Activated naive CD4-positive, alpha-beta T cell (primary cell): ENCODE measurements at places on chromosomes 1 and 21.

DNA sequence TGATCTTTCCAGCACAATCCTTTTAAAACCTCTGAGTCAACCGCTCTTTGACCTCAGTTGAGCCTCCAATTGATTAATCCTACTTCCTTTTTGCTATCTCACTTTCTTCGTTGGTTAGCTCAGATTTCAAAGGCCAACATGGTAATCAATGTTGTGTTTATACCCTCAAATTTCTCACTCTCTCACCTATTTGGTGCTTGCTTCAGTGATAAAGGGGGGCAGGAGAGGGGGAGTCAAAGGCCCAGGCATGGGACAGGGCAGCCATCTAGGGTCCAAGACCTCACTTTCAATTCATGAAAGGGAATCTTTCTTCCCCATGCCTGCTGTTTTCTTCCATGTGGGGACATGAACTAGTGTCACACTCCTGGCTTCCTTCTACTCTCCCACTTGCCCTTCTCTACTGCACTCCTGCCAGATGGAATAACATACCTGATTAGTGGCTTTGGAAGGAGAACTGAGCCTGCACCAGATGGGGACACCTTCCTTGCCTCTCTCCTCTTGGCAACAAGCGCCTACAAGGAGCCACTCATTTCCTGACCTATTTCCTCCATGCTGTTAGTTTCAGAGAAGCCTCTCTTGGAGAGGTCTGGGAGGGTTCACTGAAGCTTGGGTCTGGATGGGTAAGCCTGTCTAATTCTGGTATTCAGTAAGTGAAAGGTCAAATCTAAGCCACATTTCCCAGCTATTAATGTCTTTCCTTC, 73.3 kb upstream of the ARHGAP29 start:
- no peak for DNase-seq

- no peak for DNase-seq
Measured at GRCh38 chr1:207581496-207582153, 63.3 kb upstream of the CR1L start.

GRCh38 chr1:29703596-29704370, 467.5 kb downstream of the PTPRU start:
- DNase-seq, result no peak

GRCh38 chr1:31866450-31867032, 50.7 kb upstream of the SPOCD1 start:
- no peak for DNase-seq

- no peak for DNase-seq
Measured at GRCh38 chr1:209354111-209354839, 229.2 kb upstream of the CAMK1G start.

DNA sequence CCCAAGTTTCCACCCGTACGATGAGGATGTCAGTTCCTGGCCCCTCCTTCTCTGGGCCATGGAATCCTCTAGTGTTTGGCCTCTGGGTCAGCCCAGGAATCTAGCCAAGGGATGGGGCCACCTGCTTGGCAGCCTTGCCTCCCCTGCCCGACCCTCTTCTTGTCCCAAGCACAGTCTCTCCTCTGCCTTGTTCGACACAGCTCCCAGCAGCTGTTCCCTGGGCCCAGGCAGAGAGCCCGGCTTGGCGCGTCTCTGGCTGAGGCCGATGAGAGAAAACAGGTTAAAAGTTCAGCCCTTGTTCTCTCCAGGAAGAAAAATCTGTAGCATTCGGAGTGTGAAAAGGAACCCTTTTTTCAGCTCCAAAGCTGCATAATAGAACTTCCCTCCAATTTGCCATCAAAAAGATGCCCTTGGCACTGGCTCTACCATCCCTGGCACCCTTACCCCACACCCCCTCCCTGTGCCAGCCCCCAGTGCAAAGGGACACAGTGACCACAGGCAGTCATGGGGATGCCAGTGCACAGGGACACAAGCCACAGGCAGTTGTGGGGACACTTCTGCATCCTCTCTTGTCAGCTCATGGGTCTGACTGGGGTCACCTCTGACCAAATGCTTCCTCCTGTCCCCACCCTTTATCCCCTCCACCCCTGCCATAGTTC, 68.4 kb downstream of the EPHB2 start:
- no peak for DNase-seq

GRCh38 chr21:17901458-17902079, 82.4 kb upstream of the C21orf91 start:
- DNase-seq, result no peak

DNA sequence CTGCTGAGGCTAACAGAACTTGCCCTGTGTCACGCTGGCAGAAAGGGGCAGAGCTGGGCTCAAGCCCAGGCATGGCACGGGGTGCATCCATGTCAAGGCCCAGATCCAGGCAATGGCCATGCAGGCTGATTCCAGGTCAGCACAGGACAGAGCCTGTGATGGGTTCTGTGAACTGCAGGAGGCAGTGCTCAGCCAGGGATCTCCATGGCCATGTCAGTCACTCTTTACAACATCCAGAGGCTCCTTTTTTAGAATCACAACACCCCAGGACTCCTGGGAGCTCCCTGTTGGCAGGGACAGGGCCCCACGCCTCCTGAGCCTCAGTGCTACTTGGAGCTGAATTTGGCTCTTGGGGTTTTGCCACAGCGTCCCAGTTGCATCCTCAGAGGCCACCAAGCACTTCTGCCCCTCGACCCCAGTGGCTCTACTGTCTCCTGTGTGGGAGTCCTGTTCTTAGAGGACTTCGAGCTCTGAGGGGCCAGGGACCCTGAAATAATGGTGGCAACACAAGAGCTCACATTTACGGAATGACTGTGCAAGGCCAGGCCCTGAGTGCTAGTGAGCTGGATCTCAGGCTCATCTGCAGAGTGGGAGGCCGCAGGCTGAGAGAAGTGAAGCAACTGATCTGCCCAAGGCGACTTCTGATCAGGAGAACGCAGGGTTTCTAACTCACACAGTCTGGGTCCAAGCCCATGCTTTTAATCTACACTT, 211.5 kb downstream of the TRABD2B start:
- DNase-seq, result no peak

DNA sequence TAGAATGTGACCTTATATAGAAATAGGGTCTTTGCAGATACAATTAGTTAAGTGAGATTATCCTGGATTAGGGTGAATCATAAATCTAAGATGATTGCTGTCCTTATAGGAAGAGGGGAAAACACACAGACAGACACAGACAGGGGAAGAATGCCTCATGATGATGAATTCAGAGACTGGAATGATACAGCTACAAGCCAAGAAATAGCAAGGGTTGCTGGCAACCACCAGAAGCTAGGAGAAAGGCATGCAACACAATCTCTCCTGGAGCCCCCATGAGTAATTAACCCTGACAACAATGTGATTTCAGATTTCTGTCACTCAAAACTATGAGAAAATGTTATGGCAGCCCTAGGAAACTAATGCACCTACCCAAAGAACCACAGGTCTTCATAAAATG, 19.1 kb upstream of the PPIH start:
- no peak for DNase-seq

DNA sequence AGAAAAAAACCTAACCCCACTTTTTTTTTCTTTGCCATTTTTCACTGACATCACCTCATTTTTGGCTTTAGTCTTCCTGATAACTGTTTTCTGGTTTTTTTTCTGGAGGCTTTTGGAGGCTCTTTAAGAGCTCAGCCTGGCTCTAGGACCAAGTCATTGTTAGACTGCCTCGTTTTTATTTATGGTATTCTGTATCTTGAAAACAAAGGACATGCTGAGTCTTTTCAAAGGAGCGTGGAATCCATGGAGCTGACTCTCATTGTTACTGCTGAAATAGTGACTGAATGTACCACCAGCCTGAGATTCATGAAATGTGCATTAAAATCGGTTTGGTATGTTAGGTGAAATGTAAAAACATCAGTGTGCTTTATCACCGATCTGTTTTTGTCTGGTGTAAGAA, 28.0 kb downstream of the RASAL2 start:
- no peak for DNase-seq

- DNase-seq, result no peak
Measured at GRCh38 chr21:44353191-44353970, at the start of gene TRPM2. TRPM2 (plus strand) TSS chr21:44353621; CDS start chr21:44353701, 80 bp downstream.

DNA sequence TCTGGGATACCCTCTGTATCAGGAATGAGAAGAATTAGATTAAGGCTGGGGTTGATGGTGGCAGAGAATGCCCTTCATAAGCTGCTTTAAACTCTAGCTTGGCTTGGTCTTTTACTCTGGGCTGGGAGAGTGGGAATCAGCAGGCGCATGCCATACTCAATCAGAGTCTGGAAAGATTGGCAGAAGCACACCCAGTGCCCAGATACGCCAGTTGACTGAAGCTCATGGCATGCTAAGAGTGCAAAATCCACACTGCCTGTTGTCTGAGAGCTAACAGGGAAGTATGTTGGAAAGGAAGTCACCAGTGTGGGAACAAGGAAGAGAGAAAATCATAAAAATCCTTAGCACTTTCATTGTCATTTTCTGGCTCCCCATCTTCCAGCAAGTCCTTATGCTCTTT, 53.0 kb downstream of the HMCN1 start:
- no peak for DNase-seq

DNA sequence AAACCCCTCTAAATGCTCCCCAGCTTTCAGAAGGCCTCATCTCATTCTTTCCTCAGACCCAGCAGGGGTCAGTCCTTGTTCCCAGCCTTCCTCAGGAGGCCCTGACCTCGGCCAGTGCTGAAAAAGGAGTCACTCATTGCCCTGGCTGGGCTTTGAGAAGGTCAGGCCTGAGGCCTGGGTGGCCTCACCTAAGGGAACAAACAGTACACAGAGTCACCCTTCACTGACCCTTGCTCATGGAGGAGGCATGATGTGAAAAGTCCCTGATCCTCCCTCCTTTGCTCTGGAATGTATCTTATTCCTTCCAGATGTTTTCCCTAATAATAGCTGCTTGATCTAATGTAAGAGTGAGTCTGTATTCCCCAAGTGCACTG, 117.7 kb upstream of the SLC44A3 start:
- DNase-seq, result no peak

DNA sequence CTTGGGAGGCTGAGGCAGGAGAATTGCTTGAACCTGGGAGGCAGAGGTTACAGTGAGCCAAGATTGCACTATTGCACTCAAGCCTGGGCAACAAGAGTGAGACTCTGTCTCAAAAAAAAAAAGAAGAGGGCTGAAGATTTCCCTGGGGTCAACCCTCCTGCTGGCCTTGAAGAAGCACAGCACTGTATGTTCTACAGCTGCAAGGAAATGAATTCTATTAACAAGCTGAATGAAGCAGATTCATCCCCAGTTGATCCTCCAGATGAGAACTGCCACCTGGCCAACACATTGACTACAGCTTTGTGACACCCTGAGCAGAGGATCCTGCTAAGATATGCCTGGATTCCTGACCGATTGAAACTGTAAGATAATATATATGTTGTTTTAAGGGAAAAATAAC, 129.5 kb downstream of the ADSS2 start:
- DNase-seq, result no peak

DNA sequence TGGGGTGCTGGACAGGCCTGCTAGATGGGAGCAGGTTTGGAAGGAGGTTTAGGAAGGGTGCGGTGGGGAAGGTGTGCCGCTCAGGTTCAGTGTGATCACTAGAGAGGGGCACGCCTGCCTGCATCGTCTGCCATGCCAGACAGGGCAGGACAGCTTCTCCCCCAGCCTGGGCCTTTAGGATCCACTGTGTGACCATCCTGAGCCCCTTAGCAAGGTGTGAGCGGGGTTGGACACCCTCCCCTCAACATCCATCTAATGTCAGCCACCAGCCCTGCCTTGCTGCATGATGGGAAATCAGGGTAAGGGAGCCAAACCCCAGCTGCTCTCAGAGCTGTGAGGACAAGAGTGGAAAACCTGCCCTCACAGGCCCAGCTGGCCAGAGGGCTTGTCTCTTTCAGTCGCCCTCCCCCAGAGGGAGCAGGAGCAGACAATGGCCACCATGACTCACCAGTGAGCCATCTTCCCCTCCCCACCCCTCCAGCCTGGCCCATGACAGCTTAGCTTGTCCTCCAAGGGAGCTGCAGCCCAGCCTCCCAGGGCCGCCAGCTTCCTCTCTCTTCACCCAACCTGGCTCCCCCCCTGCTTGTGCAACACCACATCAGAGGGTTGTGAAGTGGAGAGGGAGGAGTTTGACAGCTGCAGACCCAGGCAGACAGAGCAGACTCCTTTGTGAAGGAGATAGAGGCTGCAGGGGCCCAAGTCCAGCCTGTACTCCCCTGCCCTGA, 37.0 kb downstream of the NUAK2 start:
- peak; percentile 83 for DNase-seq

GRCh38 chr1:171674431-171675405, 22.2 kb upstream of the MYOC start:
- no peak for DNase-seq

DNA sequence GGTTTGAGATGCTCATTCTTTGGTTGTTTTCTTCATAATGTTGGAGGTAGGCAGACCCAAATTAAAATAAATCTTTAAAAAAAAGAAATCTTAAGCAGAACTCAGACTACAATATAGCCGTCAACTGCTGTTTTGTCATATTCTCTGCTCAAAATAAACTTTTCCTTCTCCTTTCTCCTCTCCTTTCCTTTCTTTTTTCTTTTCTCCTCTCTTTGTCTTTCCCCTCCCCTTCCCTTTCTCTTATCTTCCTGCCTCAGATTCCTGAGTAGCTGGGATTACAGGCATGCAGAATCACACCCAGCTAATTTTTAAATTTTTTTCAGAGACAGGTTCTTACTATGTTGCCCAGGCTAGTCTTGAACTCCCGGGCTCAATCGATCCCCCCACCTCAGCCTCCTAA, 24.8 kb upstream of the MTF1 start:
- DNase-seq, result no peak

- no peak for DNase-seq
Measured at GRCh38 chr1:40872276-40872675, 10.1 kb upstream of the CITED4 start.

DNA sequence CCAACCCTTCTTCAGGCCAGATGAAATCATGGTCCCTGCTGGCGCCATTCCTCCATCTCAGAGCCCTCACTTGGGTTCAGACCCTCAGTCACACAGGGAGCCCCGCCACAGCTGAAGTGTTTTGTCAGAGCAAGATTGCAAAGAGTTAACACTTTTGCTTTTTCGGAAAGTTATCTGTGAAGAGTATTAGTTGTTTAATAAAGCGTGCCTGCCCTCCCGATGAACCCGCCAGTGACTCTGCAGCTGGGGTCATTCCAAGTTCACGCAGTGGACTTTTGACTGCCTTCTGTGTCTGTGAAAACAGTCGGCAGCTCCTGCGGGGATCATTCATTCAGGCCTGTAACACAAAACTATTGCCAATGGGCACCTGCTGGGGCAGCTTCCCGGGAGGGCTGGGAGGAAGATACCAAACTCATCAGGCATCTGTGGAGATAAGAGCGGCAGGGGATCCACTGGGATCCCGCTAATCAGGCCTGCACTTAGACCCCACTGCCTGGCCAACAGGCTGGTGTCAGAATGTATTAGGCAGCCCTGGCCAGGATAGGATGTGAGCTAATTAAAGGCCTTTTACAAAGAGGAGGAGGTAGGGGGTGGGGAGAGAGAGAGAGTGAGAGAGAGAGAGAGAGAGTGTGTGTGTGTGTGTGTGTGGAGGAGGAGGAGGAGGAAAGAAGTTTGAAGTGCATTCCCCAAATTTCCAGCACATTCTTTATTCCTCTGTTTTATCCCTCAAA, 184.5 kb downstream of the DHRS3 start:
- no peak for DNase-seq

DNA sequence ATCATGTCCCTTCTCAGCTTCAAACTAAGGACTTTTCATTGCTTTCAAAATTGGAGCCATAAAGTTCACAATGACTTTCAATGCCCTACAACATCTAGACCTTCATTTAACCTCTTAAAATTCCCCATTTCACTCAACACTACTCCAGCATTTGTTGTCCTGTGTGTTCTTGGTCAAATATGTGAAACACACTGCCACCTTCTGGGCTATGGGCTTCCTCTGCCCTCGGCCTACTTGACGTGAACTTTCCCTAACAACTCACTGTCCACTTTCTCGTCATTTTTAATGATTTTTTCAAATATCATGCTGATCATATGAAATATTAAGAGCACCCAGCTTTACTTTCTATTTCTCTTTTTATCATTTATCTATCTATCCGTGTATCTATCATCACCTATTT, 2018.4 kb downstream of the NCAM2 start:
- DNase-seq, result no peak
